ENCODE measurements at places on chromosomes 6 and 20. TPM values are rescaled to one million over a fixed set of nuclear protein-coding genes. Genes with fewer than 3 reads are reported as not detected.

GRCh38 chr6:111674883-111675282 lies 69.2 kb upstream of the TRAF3IP2 start:
- DNase-seq: no peak

PRELID3B gene
- 71.5 TPM for total RNA-seq

DNA sequence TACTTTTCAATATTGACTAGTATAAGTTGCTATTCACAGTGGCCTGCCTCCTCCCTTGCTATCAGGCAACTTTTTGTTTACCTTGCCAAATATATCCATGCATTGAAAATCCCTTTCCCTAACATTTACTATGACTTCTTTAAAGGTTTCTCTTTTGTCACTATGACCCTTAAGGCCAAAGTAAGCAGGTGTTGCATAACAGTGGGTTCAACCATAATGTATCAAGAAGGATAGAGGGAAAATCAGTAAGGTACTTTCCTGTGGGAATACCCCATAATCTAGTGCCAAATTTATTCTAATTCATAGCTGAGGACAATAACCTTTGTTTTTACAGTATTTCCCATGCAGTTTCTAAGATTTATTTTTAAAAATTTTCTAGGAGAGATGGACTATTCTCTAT lies 527.6 kb downstream of the CDKAL1 start:
- DNase-seq: peak; percentile 63

DNA sequence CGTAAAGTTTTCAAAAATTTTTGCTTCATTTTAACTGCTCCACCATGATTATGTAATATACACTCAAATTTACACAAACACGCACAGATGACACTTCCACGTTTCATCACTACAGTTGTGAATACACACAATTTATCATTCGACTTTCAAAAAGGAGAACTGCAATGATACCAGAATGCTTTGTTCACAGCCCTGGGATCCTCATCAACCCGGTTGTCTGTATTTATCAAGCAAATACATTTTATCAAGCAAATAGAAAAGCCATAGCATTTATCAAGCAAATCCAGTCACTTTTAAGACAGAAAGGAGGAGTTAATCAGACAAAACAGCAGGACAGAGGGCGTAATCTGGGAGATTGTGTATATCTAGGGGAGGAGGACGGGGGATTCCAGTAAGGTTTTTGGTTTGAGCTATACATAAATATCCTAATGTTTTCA lies 20.3 kb upstream of the ABT1 start:
- DNase-seq: no peak
